ENCODE measurements at places on chromosomes 5 and 9. TPM values are rescaled to one million over a fixed set of nuclear protein-coding genes. Genes with fewer than 3 reads are reported as not detected.

Gene FOXD4L5
- not detected for total RNA-seq

Gene NEK6
- total RNA-seq: 22.2 TPM

GRCh38 chr9:87554171-87554910 lies 56.7 kb downstream of the DAPK1 start:
- no peak for DNase-seq

Gene ANKRD34B
- total RNA-seq: not detected

DNA sequence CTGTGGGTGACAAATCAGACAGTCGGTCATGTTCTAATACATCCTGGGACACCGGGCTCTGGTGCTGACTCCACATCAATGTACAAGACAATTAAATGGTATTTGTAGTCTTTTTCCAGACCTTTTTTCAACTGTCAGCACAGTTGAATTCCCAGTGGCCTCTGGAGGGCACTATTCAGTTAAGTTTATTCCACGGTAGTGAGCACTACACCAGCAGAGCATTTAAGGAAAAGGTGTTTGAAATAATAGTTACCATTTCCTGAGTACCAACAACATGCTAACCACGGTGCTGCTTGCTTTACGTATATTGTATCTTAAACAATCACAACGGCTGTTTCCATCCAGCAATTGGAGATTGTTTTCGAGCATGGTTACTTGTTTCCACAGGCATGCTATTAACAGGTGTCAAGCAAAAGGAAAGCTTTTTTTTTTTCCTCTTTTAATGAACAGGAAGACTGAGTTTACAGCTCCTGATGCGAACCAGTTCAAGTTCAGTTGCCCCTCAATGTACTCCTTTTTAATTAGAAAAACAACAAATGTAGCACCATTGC lies 186.7 kb downstream of the PDZD2 start:
- DNase-seq: no peak

DNA sequence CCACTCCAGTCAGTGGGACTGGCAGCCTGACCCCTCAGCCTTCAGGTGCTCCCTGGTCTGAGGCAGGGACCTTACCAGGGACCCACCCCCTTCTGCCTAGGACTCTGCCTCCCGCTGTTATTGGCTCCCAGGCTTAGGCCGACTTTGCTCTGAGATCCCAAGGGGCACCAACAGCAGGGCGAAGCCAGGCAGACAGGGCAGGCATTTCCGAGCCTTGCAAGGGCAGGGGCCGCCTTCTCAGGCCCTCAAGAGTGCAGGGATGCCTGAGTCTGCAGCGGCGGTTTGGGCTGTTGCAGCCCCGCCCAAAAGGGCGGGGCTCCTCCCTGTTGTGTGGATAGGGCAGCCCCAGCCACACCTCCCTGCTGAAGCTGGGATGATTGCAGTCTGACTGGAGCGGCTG lies 644.6 kb downstream of the PRR16 start:
- DNase-seq: no peak

Measured in breast epithelium (tissue), 4 donors.